Esophagus squamous epithelium (tissue), 5 donors: ENCODE measurements at places on chromosomes 1 and 21.

GRCh38 chr1:90434460-90434859 is 282.6 kb downstream of the BARHL2 start:
- DNase-seq, result no peak

GRCh38 chr1:59058665-59059439 is 238.0 kb upstream of the FGGY start:
- DNase-seq, result no peak

DNA sequence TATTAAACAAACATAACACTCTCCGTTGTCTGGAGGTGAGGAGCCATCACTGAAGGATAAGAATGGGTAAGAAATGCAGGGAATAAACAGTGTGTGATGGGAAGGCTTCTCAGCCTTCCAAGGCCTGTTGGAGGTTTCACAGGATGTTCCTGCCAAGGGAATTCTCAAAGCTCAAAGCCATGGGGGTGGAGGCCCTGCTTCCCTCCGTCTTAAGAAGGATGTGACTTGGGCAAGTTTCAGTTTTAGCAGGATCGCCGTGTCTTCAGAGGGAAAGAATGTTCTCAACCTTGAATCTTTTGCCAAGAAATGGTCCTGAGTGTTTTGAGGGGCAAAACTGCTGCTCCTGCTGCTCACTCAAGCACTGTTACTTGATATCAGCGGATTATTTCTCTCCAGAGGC is 41.7 kb upstream of the IL20 start:
- DNase-seq, result no peak

DNA sequence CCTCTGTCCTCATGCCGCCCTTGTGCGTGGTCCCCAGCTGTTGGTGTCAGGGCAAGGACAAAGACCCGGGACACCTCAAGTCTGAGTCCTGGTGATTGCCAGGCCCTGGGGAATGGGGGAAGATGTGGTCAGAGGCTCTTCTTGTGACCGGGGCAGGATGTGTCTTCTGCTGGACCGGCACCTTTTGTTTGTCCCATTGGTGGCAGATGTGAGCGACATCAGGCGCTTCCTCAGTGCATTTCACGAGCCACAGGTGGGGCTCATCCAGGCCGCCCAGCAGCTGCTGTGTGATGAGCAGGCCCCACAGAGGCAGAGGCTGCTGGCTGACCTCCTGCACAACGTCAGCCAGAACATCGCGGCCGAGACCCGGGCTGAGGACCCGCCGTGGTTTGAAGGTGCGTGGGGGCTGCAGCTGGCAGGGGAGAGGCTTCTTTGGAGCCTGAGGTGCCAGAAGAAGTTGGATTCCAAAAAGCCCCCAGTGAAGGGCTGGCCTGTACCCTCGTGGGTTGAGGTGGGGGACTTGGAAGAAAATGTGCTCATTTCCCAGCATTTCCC is 8.4 kb downstream of the DFFB start:
- DNase-seq, result no peak

DNA sequence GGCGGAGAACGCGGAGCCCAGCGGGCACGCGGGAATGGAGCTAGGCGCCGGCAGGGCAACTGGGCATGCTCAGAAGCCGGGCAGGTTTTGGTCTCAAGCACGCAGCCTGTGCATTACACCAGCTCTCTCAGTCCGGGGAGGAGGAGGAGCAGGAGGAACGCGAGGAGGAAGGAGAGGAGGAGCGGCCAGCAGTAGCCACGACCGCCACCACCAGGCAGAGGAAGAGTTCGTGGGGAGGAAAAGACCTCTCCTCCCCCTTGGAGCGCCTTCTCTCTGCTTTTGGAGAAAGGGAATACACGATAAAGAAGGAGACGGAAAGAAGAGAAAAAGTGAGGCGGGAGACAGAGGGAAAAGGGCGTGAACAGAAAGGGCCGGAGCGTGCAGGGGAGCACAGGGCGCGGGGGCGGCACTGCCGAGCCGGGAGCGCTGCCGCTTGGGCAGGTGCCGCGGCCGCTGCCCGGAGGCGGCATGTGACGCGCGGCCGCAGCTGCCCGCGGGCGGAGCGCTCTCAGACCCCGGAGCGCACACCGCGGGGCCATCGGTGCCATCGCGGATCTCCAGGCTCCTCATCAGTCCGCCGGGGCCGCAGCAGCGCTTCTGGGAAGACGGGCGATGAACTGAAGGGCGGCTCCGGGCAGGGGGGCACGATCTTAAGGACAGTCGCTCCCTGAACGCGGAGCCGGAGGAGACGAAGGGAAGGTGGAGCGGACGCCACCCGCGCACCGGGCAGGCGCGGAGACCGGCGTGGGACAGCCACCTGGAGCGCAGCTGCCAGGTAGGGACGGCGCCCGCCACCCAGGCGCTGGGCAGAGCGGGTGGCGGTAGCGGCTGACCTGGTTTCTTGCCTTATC is at the start of gene CHRM3:
Gene CHRM3 (plus strand): TSS at position 116 of the 851 bp plus-strand sequence. CDS start 520,884 bp downstream, outside the sequence.
- no peak for DNase-seq

DNA sequence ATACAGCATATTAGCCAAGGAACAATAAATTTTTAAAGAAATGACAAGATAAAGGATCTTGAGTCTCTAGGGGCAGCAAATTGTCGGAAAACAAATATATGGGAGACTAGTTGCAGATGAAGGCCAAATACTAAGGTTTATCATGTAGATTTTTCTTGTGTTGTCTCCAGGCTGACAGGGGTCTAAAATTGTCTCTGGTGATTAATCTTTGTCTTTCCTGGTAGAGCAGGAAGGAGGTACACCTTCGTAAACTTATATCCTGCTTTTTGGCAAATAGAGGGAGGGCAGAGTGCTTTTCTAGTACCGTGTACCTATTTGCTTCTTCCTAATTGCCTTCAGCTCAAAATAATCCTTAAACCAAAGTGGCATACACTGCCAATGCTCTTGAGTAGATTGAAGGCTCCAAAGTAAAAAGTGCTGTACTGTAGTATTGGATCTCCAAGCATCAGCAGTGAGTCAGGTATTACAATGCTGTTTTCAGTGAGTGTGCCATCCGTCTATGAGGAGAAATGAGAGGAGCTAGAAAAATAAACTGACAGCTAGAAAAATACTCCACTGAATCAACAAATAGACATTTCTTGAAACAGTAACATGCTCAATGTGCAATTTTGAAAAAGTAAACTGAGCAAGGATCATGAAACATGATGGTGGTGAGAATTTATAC is 1.8 kb upstream of the LEPR start:
- no peak for DNase-seq

DNA sequence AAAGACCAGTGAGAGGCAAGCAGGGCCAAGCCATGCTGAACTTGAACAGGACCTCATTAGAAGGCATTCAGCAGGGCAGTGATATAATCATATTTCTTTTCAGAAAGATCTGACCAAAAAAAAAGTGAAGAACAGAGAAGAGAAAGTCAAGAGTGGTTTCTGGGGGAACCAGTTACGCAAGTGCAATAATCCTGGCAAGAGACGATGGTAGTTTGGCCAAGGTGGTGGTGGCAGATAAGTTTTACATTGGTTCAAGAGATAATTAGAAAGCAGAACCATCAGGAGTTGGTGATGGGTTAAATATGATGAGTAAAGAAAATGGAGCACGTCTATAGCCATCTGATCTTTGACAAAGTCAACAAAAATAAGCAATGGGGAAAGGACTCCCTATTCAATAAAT is 54.3 kb downstream of the ZSWIM5 start:
- DNase-seq, result no peak

- no peak for DNase-seq
These were observed 98.4 kb downstream of the SMYD2 start for GRCh38 chr1:214379236-214379970.

GRCh38 chr1:7253988-7254587 is 468.8 kb downstream of the CAMTA1 start:
- DNase-seq, result no peak

- no peak for DNase-seq
These were observed 2.0 kb upstream of the RSPH1 start for GRCh38 chr21:42498012-42498411.

- DNase-seq, result no peak
These were observed 71.7 kb upstream of the WDR26 start for GRCh38 chr1:224506141-224506814.

- no peak for DNase-seq
These were observed 57.6 kb upstream of the CRB1 start for GRCh38 chr1:197210426-197210825.

DNA sequence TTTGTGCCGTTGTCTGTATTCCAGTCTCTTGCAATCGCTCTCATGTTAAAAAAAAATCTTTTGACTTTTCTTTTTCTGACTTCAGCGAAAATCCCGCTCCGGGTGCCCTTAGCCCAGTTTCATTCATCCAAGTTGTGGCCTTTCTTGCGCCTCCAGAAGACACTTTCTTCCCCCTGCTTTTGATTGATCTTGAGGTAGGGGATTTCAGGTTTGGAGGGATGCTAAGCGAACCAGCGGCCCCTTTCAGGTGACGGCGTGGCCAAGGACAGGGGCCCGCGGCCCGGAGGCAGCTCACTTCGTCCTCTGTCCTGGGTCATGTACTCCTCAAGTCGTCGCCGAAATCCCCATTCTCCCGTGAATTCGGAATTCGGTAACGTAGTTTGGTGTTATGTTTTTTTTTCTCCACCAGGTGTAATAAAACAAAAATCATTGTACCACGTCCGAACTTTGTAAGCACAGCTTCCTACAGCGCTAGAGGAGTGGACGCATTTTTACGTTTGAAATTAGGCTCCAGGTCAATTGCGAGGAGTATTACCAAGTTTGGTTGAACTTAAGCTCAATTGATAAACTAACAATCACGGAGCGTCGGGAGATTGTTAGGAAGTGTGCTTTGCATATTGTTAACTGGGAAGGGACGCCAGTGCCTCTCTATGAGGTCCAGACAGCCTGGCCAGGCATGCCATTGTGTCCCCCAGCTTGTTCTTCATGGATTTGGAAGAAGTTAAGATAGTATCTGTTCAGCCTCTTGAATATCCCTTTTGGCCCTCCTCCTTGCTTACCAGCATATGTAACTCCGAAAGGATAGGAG is 1.1 kb downstream of the MRPS6 start:
- no peak for DNase-seq

DNA sequence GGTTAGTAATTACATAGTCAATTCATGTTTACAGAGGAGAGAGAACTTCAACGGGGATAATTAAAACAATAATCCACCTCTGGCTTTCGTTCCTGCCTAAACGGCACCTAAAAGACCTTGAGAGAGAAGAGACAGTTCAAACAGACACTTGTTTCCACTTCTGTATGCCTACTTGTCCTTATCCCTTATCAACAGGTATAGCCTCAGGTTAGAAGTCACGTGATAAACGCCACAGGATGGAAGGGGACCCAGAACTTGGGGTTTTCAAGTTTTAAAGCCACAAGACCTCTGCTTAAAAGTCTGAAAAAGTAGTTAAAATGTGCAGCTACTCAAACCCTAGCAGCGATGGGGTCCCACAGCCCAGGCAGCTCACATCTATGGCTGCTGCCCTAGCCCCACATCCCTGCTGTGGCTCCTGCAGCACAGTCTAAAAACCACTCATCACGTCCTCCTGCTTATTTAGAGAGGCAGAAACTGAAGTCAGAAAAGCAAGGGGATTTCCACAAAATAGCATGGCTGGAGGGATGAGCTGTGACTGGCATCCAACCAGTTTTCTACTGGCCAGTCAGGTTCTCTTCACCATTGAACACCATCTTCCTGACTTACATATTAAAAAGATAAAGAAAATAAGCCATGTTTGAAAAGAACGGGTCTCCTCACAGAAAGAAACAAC is 51.2 kb upstream of the SEC16B start:
- DNase-seq, result no peak

GRCh38 chr1:80633947-80634706 is 1166.6 kb upstream of the ADGRL2 start:
- no peak for DNase-seq

DNA sequence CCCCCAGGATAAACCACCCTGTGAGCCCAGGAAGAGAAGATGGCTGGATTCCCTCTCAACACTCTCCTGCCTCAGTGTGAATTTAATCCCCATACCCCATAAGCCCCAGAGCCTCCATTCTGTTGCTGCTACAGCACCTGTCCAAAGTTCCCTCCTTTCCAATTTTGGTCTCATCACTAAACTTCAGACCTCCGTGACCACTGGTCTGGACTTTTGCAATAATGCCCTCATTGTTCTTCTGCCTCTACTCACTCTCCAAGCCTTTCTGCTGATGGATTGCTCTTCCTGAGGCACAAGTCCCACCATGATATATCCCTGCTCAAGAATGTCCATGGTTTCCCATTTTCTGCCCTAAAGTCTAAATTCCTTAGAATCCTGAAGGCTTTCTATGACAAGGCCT is 83.2 kb downstream of the CD58 start:
- DNase-seq, result no peak
